ENCODE measurements at places on chromosomes 5 and 9.

GRCh38 chr9:12060811-12061210 lies 632.4 kb upstream of the TYRP1 start:
- no peak for DNase-seq

DNA sequence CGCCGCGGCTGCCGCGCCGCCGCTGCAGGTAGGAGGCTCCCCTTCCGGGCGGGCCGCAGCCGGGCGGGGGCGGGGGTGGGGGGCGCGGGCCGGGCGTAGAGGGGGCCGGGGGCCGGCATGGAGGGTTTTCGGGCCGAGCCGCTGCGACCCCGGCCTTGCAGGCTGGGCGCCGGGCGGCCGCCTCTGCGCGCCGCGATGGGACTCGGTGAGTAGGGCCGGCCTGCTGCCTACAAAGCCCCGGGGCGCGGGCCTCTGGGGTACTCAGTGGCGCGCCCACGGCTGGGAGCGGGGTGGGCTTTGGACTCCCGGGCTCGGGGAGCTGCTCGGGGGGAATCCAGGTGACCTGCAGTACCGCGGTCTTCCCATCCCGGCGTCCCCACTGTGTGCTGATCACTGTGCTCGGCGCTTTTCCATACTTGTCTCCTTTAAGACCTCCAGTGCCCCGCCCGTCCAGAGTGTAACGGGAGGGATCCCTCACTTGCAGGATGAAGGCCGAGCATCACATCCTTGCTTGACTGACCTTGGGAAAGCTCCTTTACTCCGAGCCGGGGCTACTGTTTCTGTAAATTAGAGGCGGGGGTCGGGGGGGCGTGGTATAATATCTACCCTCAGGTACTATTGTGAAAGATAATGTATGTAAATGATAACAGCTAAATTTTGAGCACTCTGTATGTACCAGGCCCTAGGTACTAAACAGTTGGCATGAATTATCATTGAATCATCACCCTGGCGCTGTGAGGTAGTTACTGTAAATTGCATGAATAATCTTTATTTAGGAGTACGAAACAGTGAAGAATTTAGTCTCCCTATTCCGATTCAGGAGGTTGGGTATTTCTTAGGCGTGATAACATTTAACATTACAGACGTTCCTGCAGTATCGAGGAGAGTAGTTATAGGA lies 672 bp downstream of the MSANTD3 start:
- no peak for DNase-seq

DNA sequence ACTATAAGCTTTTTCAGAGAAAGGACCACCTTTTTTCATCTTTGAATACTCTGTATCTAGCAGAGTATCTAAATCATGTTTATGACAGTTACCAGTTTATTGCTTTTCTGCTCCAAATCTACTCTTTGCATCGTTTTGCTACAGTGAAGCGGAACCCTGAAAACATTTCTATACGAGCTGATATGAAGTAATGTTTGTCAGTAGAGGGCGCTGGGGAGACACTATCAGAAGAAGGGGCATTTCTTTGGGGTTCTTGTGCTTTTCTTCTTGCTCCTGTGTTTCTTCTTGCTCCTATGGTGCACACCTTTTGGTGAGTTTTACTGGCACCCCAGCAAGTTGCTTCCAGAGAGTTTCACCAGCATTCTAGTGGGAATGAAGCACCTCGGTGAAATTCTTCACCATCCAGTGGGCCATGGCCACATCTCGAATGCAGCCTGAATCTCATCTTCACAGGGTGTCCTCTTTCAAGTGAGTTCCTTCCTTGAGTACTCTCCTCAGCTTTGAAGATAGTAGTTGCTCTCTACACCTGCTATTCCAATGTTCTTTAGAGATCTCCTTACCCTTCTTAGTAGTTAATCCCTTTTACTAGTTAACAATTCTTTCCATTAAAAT lies 98.4 kb downstream of the FGF1 start:
- no peak for DNase-seq

- DNase-seq: no peak
These were observed 535 bp upstream of the NFIB start for GRCh38 chr9:14314424-14314928.

- no peak for DNase-seq
These were observed 1.0 kb downstream of the FAM200C start for GRCh38 chr5:160398806-160399205.

- no peak for DNase-seq
These were observed 22.5 kb downstream of the OLFML2A start for GRCh38 chr9:124799274-124800006.

DNA sequence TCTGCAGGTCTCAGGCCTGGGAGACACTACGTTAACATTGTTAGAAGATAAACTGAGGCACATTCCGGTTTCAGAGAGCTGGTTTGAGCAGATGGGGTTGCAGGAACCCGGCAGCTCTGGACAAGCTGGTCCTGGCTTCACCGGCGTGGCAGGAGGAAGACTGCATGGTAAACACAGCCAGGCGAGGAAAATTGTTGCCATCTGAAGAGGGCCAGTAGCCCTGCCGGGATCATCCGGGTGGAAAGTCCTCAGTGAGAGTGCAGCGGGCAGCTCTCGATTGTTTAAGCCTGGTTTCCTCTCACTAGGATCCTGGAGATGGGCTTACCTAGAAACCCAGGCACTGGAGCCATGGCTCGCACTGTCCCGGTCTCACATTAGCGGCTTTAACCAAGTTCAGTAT lies 226.9 kb downstream of the IRX2 start:
- DNase-seq: no peak

- DNase-seq: no peak
These were observed 9.7 kb downstream of the FGFR4 start for GRCh38 chr5:177096162-177097015.

- DNase-seq: no peak
These were observed 12.5 kb downstream of the WDR70 start for GRCh38 chr5:37391591-37391990.

DNA sequence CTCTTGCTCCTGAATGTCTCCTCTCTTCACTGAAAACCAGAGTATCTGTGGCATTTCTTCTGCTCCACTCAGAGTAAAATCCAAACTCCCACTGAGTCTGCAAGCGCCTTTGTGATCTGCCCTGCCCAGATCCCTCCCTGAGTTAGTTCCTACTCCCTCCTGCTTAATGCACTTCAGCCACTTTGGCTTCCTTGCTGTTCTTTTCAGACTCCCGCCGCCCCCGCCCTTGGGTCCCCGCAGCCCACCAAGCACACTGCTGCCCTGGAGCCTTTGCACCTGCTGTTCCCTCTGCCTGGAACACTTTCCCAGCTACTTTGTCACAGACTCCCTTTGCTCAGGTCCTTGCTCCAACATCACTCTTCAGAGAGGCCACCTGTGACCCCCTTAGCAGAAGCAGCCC lies 127.2 kb upstream of the SLC25A48 start:
- DNase-seq: no peak

- DNase-seq: no peak
These were observed 58.8 kb downstream of the GADD45G start for GRCh38 chr9:89663614-89663970.

DNA sequence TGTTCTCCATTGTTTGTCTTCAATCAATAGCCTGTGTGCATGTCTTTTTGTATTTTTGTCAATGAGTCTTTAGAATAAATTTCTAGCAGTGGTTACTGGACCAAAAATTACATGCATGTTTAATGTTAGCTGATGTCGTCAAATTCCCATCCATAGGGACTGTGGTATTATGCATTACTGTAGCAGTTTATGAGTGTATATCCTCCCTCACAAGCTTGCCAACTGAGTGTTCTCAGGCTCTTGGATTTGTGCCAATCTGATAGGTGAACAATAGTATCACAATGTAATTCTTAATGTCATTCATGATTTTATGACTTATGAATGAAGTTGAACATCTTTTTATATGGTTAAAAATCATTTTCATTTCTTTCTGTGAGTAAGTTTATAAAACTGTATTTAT lies 13.0 kb downstream of the SNX24 start:
- DNase-seq: no peak

DNA sequence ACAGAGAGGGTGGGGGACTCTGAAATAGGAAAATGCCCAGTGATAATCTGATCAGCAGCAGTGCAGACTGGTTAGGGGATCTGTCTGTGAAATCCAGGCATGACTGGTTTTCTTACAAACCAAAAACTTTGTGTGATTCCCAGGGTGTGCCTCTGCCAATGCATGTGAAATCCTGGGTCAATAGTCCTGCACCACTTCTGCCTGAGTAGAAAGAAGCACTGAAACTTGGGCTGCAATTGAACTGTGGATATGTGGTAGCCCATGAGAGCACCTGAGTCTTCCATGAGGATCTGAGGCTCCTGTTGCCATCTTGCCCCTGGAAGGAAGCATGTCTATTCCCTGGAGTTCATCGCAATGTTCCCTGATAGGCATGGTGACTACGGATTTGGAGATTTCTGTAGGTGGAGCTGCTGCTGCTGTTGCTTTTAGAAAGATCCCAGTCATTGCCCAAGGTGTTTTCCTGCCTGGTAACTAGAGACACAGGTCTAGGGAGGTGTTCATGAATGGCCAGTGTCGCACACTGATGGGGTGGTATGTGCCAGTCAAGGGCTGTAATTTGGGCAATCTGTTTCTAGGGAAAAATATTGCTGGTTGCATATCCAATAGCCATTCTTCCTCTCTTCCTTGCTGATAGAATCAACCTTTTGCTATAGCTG lies 146.7 kb downstream of the CARTPT start:
- no peak for DNase-seq

GRCh38 chr5:136082390-136083193 lies 50.1 kb upstream of the SMAD5 start:
- DNase-seq: no peak

- no peak for DNase-seq
These were observed 30.5 kb upstream of the HAPLN1 start for GRCh38 chr5:83751201-83751600.

- no peak for DNase-seq
These were observed 3.1 kb upstream of the RGMB start for GRCh38 chr5:98770209-98770910.

DNA sequence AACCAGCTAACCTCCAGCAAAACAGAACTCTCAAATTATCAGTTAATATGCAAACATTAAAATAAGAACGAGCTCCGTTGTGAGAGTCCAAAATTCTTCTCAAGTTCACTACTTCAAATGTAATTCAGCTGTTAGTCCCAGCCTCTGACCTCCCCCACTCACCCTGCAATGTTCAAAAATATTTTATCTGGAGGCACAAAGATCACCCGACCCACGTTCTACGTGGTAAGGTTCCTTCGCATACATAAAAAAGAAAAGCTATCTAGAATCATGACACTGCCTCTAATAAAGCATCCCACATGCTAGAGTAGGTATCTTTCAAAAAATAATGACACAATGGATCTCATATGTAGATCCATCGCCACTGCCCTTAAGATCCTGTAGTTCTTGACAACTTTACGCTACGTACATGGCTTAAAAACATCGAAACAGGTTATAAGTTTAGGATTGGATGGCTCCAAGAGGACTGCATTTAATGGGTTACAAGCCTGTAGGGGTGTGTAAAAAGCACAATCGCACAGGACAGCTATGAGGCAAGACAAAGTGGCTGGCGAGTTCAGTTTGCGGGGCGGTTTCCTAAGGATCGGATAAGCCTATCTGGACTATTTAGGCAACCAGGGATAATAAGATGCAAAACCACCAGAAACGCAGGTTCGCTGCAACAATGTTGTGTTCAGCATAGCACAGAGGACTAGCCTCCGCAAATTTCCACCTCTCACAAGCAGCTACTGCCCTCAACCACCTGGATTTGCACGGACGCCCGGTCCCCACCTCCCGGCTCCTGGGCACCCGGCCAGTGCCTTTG lies 969 bp downstream of the CLK4 start:
- DNase-seq: no peak

DNA sequence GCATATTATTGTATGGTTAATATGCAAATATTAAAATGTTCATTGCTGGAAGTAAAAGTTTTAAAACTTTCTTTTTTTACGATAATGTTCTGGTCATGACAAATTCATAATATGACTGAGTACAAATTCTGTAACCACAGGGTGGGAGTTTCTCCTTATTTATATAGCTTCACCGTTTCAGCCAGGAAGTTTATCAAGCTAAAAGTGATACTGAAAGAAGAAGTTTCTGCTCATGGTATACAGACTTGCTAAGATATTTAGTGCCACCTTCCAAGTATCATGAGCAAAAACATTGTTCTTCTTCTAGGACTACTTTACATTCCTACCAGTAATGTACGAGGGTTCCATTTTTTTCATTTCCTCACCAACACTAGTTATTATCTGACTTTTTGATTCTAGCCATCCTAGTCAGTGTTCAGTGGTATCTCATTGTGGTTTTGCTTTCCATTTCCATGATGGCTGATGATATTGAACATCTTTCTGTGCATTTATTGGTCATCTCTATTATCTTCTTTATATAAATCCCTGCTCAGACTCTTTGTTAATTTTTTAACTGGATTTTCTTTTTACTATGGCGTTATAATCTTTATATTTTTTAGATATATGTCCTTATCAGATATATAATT lies 94.2 kb upstream of the PRRC1 start:
- no peak for DNase-seq

DNA sequence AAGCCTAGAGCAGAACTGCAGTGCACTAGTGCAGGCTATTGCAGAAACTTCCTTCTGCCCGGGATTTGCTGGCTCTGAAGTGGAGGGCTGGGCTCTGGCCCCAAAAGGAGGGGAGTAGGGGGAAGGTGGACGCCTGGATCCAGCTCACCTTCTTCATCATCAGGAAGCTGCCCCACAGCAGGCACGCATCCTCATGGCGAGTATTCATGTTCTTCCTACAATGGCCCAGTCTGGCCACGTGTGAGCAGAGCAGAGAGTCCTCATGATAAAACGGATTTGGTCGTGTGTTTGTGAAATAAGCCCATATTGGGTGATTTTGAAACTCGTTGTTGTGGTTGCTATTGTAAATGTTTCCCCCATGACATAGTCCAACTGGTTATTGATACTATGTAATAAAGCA lies 8.2 kb upstream of the GLIPR2 start:
- DNase-seq: no peak

DNA sequence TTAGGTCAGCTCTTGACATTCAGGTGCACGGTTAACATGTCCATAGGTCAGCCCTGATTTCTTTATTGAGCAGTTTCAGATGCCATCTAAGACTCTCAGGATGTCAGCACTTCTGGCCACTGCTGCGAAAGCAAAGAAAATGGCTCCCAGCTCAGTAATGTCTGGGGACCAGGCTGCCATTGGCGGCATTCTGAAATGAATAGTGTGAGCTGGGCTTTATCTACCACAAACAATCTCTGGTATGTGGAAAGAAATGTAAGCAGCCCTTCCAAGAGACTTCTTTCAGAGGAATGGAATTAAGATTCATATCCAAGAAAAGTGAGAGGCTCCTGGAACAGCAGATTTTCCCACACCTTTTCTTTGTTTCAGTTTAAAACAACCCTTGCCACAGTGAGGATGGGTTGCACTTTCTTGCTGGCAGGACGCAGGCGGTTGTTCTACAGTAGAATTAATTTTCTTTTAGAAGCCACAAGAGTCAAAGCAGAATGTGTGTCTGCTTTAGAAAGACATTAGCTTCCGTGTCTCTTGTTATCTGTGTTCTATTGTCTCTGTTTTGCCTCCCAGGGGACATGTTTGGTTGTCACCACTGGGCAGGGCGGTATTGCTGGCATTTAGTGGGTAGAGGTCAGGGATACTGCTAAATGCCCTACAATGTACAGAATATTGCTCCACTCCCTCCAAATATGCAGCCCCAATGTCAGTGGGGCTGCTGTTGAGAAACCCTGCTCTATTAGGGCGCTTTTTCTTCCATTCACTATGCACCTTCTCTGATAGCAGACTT lies 149.9 kb upstream of the ANKH start:
- DNase-seq: peak; percentile 67

Measured in AG04449 (cell line).